ENCODE measurements at places on chromosomes 11 and 22.

DNA sequence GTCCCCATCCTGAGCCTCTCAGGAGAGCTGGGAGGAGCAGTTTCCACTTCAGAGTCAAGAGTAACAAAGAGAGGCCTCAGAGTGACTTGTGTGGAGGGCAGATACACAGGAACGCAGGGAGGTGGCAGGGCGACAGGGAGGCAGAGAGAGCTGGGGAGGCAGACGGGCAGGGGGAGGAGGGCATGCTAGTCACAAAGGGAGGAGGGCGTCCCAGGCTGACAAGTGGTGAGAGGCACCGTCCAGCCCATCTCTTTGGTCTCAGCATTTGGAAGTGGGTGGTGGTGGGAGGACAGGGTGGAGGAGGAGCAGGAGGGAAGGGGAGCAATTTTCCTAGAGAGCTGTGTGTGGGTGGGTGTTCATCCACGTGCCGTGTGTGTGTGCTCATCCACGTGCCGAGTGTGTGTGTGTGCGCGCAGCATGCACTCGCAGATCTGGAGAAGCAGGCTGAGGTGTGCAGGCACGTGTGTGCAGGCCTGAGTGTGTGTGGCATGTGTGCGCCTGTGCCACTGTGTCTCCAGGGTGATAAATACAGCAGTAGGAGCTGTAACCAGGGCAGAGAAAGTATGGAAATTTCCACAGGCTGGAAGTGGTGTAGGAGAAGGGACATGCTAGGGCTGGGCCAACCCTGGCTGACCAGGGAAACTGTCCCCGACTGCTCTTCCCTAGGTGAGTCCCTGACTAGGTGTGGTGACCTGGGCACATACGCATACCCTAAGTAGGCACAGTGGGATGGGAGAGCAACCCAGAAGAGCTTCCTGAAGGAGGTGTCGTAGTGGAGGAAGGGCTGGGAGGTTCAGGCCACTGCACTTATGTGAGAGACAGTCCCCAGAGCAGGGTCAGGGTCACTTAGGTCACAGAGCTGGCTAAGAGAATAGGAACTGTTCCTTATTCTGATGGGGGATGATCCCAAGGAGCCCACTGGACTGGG lies 7.3 kb upstream of the PDE2A start:
- DNase-seq = no peak

GRCh38 chr11:70620510-70621184 lies 222.3 kb downstream of the CTTN start:
- DNase-seq = no peak

GRCh38 chr11:26992031-26992541 lies 1.8 kb upstream of the FIBIN start:
- no peak for DNase-seq

GRCh38 chr11:16956538-16957153 lies 57.6 kb downstream of the PLEKHA7 start:
- no peak for DNase-seq

DNA sequence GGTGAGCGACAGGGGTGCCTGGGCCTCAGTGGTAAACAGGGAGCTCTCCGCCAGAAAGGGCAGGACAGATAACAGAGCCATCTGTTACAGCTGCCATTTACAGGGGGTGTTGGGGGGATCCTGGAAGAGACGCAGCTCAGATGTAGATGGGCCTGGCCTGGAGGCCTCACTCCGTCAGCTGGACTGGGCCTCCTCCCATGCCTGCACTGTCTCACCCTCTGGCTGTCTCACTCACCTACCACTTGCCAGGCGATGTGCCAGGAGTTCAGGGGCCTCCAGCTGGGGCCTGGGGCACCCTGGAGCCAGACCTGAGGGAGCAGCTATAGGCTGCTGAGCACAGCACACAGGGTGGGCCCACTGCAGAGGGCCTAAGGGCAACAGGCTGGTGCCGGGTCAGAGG lies 16.3 kb upstream of the SUSD2 start:
- DNase-seq = peak; percentile 41

DNA sequence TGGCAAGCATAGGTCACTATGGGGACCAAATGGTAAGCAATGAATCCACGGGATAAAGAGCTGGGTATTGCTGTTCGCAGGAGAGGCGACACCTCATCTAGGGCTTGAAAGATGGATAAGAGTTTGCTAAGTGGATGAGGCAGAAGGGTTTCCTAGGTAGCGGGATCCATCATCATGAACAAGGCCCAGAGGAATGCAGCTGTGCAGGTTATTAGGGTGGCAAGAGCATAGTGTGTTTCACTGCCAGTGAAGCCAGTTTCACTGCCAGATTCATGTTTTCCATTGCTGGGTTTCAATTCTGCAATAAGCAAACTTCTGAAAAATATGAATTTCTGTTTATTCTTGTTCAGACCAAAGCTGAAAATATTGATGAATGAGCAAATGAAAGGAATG lies 27.2 kb downstream of the WEE1 start:
- DNase-seq = no peak

DNA sequence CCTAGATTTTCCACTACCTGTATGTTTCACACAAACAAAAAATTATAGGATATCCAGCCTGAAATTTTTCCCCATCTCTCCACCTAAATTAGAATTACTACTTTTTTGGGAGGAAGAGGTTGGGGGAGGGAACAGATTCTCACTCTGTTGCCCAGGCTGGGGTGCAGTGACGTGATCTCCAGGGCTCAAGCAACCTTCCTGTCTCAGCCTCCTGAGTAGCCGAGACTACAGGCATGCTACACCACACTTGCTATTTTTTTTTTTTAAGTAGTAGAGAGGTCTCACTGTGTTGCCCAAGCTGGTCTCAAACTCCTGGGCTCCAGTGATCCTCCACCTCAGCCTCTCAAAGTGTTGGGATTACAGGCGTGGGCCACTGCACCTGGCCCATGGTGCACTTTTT lies 9.5 kb downstream of the JAML start:
- no peak for DNase-seq

- no peak for DNase-seq
Observed at GRCh38 chr11:8222820-8223512, 40.7 kb downstream of the LMO1 start.

DNA sequence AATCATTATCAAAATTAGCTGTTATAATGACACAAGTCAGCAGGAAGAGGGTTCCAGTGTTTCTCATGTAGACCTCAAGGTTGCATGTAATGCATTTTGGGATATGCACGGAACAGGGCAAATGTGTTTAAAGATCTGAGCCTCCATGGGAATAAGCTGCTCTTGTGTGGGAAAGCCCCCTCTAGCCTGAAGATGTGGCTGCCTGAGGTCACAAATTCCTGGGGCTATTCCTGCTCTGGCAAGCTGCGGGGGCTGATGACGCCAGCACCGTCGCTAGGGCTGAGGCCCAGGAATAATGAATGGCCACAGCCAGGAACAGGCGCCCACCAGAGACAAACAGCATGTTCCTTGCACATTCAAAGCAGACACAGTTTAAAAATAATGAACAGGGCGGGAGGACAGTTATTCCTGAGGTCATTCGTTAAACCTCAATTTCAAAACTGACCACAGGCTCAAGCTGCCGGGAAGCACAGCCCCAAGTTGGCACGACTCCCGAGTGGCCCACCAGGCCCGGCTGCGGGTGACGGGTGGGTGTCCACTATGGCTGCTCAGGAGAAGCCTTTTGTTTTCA lies 11.7 kb downstream of the OSBPL5 start:
- no peak for DNase-seq

DNA sequence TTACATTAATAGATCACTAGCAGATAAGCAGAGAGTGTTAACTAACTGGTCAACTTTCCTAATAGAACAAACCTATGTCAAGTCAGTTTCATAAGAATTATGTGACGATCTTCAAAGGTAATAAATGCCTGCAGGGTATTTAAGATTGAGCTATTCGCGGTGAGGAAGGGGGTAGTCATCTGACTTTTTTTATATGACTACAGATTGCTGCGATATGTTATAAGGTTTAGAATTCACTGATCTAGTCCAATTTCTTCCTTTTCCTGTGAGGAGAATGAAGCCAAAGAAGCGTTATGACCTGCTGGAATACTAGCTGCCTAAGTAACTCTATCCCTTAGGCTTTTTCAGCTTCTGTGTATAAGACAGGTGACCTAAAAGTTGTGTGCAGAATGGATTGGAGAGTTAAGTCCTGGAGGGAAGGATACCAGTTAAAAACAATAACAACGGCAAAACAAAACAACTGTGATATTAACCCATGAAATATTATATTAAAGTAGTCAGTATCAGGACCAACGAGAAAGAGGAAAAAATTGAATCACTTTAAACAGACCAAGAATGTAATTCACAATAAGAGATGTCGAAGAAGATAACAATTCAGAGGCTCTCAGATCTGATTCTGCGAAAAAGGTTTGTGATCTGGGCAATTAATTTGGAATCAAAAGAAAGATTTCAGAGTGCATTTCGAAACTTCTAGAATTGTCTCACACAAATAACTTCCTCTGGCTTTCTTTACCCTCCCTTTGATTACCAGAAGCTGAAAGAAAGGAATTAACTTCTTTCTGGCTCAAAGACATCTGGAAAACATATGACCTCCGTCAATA lies 630 bp downstream of the CASP4 start:
- no peak for DNase-seq

GRCh38 chr11:128610721-128611617 lies 23.6 kb upstream of the ETS1 start:
- no peak for DNase-seq

- no peak for DNase-seq
Observed at GRCh38 chr11:27319072-27319471, 43.9 kb downstream of the CCDC34 start.

DNA sequence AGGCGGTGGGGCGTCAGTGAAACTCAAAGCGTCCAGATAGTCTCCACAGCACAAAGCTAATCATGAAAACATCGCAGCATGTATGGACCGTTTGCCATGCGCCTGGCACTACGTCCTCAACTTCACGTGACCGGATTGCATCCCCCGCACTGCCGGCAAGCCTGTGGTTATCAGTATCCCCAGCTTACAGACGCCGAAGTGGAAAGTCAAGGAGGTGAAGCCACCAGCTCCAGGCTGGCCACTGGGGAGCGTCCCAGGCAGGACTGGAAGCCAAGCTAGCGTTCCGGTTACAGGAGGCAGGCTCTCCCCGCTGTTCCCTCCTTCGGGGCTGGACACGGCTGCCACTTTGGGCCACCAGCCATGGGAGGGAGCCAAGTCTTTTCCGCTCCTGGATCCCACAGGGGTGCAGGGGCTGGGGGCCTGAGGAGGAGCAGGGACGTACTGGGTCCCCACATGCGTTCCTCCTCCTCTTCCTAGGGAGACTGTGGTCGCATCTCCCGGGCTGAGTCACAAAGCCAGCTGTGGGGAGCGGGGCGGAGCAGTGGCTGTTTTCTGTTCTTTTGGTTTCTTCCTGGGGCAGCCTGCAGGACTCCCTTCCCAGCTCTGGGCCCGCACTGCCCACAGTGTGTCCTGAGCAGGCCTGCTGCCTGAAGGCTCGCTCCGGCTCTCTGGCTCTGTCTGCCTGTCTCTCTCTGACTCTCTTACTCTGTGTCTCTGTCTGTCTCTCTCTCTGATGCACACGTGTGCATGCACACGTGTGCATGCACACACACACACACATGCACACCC lies 4.3 kb upstream of the OSBPL5 start:
- DNase-seq = no peak

- no peak for DNase-seq
Observed at GRCh38 chr11:12482839-12483238, 105.5 kb downstream of the PARVA start.

- no peak for DNase-seq
Observed at GRCh38 chr11:64594159-64594939, 3.3 kb downstream of the SLC22A12 start.

DNA sequence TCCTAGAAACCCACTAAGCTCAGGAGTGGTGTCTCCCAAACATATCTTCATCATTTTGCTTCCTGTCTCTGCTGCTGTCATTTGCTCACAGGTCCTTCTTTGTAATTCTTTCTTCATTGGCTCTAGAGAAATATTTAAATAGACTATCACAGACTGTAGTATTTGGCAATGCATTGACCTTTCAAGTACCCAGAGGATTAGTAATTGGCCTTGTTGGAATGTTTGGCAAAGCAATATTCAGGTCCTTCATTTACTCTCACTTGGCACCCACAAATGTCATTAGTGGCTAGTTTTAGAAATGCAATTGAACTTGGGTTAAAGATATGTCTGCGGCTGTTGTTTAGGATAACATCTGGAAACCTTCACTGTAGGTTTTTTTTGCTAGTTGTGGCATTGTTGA lies 11.6 kb downstream of the OR4C5 start:
- no peak for DNase-seq

GRCh38 chr11:86672007-86672621 lies at the start of gene ME3:
ME3 (minus strand) TSS chr11:86672616.
- DNase-seq = peak; percentile 35

- DNase-seq = no peak
Observed at GRCh38 chr22:19292458-19293230, 1.1 kb upstream of the CLTCL1 start.

- DNase-seq = no peak
Observed at GRCh38 chr11:72100462-72100861, 2.6 kb downstream of the LAMTOR1 start.

GRCh38 chr11:68828155-68828931 lies 13.4 kb downstream of the CPT1A start:
- DNase-seq = no peak

DNA sequence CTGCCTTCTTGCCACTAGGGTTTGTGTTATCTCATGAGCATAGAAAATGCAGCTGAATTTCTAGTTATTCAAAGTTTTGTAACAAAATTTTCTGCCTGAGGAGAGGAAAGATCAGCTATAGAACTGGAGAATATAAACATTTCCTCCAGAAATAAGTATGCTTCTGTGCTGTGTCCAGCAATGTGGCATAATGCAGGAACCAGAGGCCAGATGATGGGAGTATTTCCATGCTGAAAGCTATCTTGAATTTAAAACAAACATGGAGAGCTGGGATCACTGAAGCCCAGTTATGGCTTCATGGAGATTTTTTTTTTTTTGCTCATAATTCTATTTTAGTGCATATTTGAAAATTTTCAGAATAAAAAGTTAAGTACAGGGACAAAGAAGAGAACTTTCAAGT lies 608.2 kb downstream of the SOX6 start:
- DNase-seq = no peak

- no peak for DNase-seq
Observed at GRCh38 chr11:125428486-125429173, 67.4 kb downstream of the FEZ1 start.

DNA sequence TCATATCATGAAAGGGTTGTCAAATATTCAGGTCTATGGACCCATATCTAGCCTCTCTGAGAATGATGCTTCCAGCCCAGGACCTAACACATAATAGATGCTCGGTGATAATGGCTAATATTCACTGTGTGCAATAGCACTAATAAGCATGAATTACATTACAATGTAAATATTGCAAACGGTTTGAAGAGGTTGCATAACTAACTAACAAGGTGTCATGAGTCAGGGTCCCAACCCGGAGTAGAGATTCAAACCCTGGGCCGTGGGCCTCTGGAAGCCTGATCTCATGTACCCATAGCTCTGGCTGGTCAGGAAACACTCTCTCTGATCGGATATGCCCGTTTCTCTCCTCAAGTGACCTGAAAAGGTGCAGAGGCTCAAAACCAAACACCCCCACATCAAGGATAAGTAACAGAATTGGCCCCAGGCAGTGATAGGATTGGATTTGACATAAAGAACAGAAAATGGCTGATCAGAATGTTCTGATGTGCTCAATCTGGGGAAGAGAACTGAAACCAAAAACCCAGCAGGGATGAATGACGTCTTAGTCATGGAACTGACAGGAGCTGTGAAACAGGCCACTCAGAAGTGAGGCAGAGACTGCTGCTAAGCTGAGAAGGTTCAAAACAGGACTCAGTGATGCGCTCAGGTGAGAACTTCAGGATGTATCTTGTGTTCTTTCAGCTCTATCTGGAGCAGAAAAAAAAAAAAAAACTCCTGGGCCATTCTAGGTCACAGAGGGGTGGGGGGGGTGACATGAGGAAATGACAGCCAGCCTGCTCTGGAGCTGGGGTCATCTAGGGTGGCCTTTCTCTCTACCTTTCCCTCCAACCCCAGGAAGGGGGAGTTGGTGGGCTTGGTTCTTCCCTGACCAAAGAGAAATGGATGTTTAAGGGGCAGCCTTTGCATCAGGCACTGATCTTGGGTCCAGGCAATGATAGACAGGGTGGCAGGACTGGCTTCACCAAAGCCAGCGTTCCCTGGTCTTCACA lies 6.6 kb upstream of the KCTD17 start:
- DNase-seq = no peak
